ENCODE measurements at places on chromosomes 4 and X.

DNA sequence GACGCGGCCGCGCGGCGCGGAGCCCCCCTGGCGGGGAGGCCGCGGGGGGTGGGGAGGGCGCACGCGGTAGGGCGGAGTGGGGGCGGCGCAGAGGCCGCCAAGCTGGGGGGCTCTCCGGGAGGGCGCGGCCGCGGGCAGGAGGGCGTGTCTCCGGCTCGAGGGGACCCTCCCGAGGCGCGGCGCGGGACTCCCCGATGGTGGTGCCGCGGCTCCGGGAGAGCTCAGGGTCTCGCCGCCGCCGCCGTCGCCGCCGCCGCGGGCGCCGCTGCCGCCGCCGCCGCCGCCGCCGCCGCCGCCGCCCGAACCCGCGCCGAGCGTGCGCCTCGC is 165 bp upstream of the PTCHD1 start:
- DNase-seq: no peak

GRCh38 chr4:185559915-185560281 is 24.6 kb upstream of the PDLIM3 start:
- DNase-seq: no peak

DNA sequence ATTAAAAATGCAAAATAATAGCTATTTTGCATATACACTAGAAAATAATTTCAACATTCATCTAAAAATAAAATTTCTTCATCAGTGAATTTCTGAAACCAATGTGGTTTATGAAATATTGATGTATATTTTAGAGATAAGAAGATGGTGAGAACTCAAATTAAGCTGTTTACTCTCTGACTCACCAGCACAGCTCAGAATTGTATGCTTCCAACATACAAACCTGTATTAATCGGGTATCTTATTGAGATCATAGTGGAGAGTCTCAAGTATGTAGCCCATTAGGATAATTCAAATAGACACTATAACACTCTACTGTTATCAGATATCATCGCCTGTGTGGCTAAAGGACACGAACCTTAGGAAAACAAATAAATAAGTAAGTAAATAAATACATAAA is 899.5 kb upstream of the INTU start:
- DNase-seq: peak; percentile 8

DNA sequence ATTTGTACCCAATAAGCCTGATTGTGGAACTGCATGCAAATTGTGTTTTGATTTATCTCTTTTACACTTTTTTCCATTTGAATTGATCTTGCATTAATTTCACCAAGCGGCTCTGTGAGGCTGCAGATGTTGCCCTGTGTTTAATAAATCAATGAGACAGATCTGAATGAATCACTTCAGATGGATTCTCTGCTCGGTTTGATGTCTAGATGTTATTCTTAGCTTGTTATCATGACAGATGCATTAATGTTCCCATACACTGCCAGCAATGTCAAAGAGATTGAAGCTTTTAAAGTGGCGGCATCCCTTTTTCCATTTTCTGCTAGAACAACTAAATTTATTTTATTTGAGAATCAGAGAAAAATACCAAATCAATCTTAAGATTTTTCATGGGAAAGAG is 6.3 kb downstream of the DACH2 start:
- DNase-seq: no peak

DNA sequence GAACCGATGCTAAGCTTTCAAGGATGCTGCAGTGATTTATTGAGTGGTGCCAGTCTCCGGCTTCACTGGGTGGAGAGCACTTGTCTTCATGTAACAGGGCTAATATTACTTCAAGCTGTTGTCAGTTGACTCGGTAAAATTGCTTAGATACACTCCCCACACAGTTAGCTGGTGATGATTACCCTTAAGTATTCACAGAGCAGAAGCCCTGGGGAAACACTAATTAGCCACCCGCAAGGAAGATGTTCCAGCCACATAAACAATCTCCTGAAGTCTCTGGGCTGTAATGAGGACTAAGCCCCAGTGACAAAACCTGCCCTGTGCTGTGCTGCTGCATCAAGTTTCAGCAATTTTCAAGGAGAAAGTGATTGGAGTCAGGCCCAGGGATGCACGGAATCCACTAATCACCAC is 37.3 kb upstream of the GK2 start:
- peak; percentile 67 for DNase-seq

- no peak for DNase-seq
Observed at GRCh38 chr4:100299046-100299840, 109.0 kb upstream of the DDIT4L start.

DNA sequence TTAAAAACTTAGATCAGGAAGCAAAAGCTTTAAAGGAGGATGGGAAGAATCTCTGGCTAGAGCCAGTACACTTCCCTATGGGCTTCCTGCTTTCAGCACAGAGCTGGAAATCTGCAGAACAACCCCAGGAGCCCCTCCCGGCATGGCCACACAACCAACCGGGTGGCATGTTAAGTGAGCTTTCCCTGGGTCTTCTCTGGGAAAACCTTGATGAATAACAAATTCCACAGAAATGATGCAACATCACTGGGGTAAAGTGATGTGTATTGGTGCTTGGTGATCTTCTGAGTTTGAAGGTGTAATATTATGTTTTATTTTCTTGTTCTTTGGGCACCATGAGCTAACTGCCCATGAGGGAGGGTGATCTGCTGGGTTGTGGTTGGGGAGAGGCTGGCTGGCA is 22.1 kb downstream of the NHS start:
- no peak for DNase-seq

- DNase-seq: no peak
Observed at GRCh38 chrX:108361316-108361715, 76.9 kb downstream of the COL4A6 start.

GRCh38 chr4:149403081-149403480 is 412.6 kb downstream of the IQCM start:
- no peak for DNase-seq

- no peak for DNase-seq
Observed at GRCh38 chrX:64190136-64190740, 15.3 kb downstream of the AMER1 start.

All from NCI-H1092 (cell line).